ENCODE measurements at places on chromosomes 4 and X.
A peak's percentile ranks its signal among the peaks of the same experiment; 100 is the strongest.

GRCh38 chrX:135345107-135345589 lies 35.9 kb downstream of the ETDC start:
- H3K27me3 ChIP-seq: no peaks in the 10 kb centered on the region
- peak overlapping the region; percentile 87 for H3K4me3 ChIP-seq
- peaks cover 13% of the 10 kb centered on the region for H3K36me3 ChIP-seq
- DNase-seq: no peak
- H3K27ac ChIP-seq: peak overlapping the region; percentile 51
- no peaks in the 10 kb centered on the region for H3K4me1 ChIP-seq

- H3K36me3 ChIP-seq: no peaks in the 10 kb centered on the region
- no peaks in the 10 kb centered on the region for H3K4me1 ChIP-seq
- DNase-seq: no peak
- no peak overlapping the region for H3K27ac ChIP-seq
These were observed 322.6 kb upstream of the MAOA start for GRCh38 chrX:43333543-43333942.

GRCh38 chrX:11458170-11458569 lies 165.0 kb downstream of the AMELX start:
- no peaks in the 10 kb centered on the region for H3K36me3 ChIP-seq
- DNase-seq: no peak
- peaks cover 12% of the 10 kb centered on the region for H3K4me1 ChIP-seq
- no peak overlapping the region for H3K4me3 ChIP-seq

DNA sequence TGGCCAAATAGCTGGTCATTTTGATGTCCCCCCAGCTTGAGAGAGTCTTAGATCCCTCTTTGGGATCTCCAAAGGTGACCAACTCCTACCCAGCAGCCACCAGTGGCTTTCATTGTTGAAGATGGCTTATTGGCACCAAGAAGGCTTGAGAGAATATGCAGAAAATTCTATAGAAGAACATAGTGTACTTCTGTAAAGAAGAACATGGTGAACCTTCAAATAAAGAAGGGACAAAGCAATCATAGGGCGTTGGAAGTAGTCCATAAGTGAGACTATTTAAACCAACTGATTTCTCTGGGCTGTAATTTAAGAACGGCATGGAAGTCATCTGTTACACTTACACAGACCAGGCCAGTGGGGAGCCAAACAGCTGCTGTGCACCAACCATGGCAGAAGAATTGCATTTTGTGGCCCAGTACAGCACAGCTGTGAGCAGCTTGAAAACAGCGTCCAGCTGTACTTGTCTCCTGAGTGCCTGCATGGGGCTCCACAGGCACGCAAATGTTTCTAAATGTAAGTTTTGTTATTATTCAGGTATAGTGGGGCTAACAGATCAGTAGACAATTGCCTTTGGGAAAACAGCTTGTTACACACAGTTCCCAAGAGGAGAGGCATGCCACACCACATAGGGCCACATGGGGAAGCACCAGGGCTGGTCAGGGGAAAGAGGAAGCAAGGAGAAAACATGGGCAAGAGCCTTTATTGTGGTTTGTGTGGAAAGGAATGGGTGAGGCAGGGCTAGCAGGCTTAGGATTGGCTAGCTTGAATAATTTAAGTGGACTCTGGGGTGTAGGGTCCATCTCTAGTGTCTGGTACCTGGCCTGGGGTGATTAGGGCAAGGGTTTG lies 125.0 kb downstream of the ARHGAP6 start:
- no peaks in the 10 kb centered on the region for H3K27me3 ChIP-seq

- no peaks in the 10 kb centered on the region for H3K4me1 ChIP-seq
- no peak for DNase-seq
- no peaks in the 10 kb centered on the region for H3K36me3 ChIP-seq
- no peak overlapping the region for H3K27ac ChIP-seq
- no peaks in the 10 kb centered on the region for H3K27me3 ChIP-seq
These were observed 607.1 kb downstream of the PCDH18 start for GRCh38 chr4:136925203-136925602.

DNA sequence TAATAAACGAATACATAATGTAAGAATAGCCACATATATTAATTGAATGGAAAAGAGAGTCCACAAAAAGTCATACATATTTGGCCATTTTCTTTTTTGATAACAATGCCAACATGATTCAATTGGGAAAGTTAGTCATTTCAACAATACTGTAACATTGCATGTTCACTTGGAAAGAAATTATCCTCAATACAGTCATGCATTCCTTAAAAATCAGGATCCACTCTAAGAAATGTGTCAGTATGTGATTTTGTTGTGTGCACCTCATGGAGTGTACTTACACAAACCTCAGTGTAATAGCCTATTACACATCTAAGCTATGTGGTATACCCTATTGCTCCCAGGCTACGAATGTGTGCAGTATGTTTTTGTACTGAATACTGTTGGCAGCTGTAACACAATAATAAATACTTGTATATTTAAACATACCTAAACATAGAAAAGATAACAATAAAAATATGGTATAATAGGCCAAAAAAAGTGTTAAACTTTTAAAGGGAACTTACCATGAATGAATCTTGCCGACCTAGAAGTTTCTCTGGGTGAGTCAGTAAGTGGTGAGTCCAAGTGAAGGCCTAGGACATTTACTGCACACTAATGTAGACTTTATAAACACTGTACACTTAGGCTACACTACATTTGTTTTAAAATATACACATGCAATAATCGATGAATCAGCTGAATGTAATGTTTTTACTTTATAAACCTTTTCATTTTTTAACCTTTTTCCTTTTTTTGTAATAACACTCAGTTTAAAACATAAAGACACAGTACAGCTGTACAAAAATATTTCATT lies 806.8 kb downstream of the PCDH18 start:
- H3K27me3 ChIP-seq: no peaks in the 10 kb centered on the region
- DNase-seq: no peak
- H3K27ac ChIP-seq: no peak overlapping the region
- H3K4me1 ChIP-seq: no peaks in the 10 kb centered on the region

DNA sequence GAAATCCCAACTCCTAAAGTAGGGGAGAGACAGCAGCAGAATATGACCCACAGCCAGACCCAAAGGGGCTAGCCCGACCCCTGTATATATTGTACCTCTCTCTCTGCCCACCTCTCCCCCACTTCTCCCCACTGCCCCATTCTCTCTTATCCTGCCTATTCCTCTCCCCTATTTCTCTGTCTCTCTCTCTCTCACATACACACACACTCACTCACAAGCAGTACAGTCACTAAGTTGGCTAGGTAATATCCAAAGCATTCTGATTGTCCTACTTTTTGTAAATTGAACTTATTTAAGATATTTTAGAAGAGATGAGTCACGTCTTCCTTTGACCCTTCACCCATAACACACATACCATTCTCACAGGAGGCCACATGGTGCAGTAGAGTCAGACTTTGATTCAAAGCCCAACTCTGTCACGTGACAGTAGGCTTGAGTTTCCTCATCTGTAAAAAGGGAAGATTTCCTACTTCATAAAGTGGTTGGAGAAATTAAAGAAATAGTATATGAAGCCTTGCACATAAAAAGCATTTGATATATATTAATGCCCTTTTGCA lies 29.5 kb downstream of the SRPX2 start:
- H3K27ac ChIP-seq: no peak overlapping the region
- peaks cover 10% of the 10 kb centered on the region for H3K4me1 ChIP-seq
- no peaks in the 10 kb centered on the region for H3K36me3 ChIP-seq
- no peaks in the 10 kb centered on the region for H3K27me3 ChIP-seq

GRCh38 chr4:54513204-54513603 lies 144.6 kb upstream of the KIT start:
- no peaks in the 10 kb centered on the region for H3K4me1 ChIP-seq
- DNase-seq: no peak
- H3K4me3 ChIP-seq: no peak overlapping the region
- no peaks in the 10 kb centered on the region for H3K36me3 ChIP-seq

- peak; percentile 53 for DNase-seq
- peaks cover 27% of the 10 kb centered on the region for H3K4me1 ChIP-seq
- H3K36me3 ChIP-seq: no peaks in the 10 kb centered on the region
- H3K4me3 ChIP-seq: no peak overlapping the region
- H3K27me3 ChIP-seq: no peaks in the 10 kb centered on the region
These were observed 394.9 kb upstream of the BOD1L1 start for GRCh38 chr4:14022456-14022855.

DNA sequence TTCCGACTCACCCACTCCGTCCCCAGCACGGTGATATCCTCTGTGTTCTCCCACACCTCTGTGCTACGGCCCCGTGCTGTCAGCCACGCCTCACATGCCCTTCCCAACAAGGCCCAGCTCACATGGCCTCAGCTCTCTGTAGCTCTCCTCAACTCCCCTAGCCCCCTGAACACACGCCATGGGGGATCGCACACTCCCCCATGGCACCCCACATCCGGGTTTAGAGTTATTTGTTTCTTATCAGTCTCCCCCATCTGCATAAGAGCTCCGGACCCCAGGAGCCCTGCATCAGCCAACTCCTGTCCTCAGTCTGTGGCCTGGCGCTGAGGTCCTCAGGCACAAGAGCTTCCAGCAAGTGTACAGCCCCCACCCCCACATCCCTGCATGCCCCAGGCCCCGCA lies 7.0 kb downstream of the C4orf50 start:
- no peaks in the 10 kb centered on the region for H3K36me3 ChIP-seq
- H3K4me1 ChIP-seq: no peaks in the 10 kb centered on the region
- peaks cover 30% of the 10 kb centered on the region for H3K27me3 ChIP-seq
- no peak for DNase-seq

DNA sequence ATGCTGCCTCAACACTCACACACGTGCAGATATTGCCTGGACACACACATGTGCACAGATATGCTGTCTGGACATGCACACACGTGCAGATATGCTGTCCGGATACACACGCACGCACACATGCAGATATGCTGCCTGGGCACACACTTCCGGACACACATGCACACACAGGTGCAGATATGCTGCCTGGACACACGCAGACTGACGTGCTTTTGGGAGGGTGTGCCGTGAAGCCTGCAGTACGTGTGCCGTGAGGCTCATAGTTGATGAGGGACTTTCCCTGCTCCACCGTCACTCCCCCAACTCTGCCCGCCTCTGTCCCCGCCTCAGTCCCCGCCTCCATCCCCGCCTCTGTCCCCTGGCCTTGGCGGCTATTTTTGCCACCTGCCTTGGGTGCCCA lies 14.7 kb downstream of the FGFRL1 start:
- no peak for DNase-seq
- H3K4me1 ChIP-seq: peaks cover 7% of the 10 kb centered on the region
- no peak overlapping the region for H3K27ac ChIP-seq
- peaks cover 5% of the 10 kb centered on the region for H3K36me3 ChIP-seq

GRCh38 chr4:55553441-55554201 lies 6.9 kb upstream of the CLOCK start:
- DNase-seq: no peak
- no peaks in the 10 kb centered on the region for H3K36me3 ChIP-seq
- no peak overlapping the region for H3K27ac ChIP-seq
- no peaks in the 10 kb centered on the region for H3K27me3 ChIP-seq

Measured in large intestine (tissue), 12 donors.